ENCODE measurements at places on chromosomes 3 and 15.

- no peak for DNase-seq
Measured at GRCh38 chr3:176905331-176905730, 292.0 kb downstream of the TBL1XR1 start.

GRCh38 chr3:138845181-138845601 lies 10.5 kb upstream of the PIK3CB start:
- DNase-seq = no peak

DNA sequence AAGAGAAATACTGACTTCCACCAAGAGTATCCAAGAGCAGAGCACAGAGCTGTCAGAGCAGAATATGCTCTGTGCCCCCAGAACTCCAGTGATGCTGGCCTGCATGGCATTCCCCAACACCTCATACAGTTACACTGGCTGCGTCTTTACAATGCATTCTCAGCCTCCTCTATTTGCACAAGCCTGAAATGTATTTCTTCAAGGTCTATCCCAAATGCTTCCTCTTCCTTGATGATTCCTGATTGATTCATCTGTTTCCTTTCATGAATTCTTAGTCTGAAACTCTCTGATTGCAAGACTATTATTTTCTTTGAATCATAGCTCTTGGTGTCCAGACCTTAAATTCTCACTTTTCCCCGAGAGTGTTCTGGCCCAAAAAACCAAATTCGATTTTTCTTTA lies 664.7 kb downstream of the MECOM start:
- DNase-seq = no peak

DNA sequence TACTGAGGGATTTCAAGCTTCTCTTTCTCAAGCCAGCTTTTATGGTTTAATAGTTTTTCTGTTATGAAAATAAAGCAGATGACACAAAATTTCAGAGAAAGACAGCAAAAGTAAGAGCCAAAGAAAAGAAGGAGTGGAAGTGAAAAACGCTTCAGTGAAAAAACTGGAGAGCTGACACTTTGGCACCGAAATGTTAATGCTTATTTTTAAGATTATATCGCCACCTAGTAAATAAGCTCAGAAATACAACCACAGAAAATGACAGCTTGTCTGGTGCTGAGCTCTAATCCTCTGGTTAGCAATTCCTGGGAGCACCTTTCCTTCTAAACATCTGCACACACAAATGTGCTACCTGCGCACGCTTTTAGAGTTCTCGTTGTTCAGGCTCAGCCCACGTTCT lies 101.6 kb downstream of the ZPLD1 start:
- no peak for DNase-seq

DNA sequence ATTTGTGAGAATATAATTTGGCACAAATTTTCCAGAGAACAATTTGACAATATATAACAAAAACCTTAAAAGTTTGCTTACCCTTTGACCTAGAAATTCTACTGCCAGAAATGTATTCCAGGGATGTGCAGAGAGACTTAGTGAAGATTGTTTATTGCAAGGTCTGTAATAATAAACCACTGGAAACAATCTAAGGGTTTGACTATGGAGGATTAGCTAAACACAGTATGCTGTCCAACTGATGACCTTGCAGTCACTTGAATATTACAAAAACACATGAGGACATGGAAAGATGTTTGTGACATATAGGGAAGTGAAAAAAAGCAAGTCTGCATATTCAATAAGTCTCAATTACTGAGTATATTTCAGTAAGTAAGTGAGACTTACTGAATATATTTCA lies 48.1 kb upstream of the CDV3 start:
- DNase-seq = no peak

GRCh38 chr3:2870724-2871333 lies 239.3 kb downstream of the IL5RA start:
- no peak for DNase-seq

- no peak for DNase-seq
Measured at GRCh38 chr15:80500021-80500420, 95.8 kb downstream of the ARNT2 start.

DNA sequence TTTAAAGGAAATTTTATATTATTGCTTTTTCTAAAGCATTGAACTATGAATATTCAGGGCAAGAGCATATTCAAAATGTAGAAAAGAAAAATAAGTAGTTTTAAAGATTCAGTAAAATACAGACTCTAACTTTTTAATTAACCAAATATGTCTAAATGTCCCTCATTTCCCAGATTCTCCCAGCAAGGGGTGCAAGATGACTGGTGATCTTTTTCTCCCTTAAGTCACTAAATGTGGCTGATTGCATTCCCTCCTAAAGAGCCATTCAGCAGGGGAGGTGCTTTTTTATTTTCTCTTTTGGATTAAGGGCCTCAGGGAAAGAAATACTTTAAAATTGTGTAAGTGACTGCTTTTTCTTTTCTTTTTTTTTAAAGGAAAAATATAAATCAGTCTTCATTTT lies 406.9 kb downstream of the OXSM start:
- DNase-seq = no peak

GRCh38 chr3:16299746-16300145 lies 34.7 kb downstream of the OXNAD1 start:
- DNase-seq = no peak

DNA sequence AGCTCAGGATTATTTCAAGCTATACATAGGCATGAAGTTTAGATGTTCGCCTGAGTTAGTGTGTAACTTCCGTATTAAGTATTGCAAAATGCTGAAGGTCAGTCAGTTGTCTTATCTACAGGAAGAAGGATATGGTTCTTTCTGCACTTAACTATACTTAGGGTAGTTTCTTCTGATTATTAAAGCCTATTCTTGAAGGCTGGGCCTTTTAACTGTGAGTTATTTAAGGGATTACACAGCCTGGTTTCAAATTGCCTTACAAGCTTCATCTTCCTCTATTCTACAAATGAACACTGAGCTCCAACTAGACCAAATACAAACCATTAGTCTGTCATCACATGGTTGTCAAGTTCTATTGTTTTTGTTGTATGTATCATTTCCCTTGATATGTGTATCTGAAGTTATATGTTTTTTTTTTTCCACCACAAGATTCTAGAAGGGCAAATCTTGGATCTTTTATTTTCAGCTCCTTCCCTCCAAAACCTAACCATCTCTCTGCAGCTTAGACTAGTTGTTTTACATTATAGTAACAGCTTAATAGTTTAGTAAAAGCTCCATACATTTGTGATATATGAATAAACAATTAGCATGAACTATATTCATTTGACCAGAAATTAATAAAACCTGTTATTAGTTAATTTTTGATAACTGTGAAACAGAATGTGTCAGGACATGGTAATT lies 272.9 kb upstream of the KCNMB2 start:
- no peak for DNase-seq

- DNase-seq = no peak
Measured at GRCh38 chr15:38992506-38992905, 427.9 kb upstream of the RASGRP1 start.

- DNase-seq = no peak
Measured at GRCh38 chr3:122920986-122921385, 106.6 kb downstream of the SEMA5B start.

- DNase-seq = no peak
Measured at GRCh38 chr3:47664519-47664918, 85.9 kb upstream of the CSPG5 start.

- no peak for DNase-seq
Measured at GRCh38 chr3:11552289-11553264, 91.1 kb downstream of the VGLL4 start.

DNA sequence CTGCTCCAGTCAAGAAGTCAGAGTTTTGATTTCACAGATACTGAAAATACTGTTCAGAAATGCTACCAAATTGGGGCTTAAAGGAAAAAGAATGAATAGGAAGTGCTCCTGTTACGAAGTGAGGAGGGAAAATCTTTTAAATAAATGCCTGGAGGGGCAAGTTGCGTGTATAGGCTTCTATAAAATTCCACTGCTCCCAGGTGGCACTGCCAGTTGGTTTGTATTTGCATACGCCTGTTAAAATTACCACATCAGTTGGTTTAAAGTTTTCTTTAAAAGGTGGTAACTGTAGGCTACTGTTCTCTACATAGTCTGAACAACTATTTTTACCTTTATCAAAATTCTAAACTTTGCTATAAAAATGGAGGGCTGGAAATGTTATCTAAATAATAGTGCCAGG lies 123.5 kb downstream of the DLG1 start:
- no peak for DNase-seq

- DNase-seq = no peak
Measured at GRCh38 chr15:33234020-33234461, 39.5 kb upstream of the FMN1 start.

- no peak for DNase-seq
Measured at GRCh38 chr3:158330870-158331269, 221.0 kb downstream of the RSRC1 start.

DNA sequence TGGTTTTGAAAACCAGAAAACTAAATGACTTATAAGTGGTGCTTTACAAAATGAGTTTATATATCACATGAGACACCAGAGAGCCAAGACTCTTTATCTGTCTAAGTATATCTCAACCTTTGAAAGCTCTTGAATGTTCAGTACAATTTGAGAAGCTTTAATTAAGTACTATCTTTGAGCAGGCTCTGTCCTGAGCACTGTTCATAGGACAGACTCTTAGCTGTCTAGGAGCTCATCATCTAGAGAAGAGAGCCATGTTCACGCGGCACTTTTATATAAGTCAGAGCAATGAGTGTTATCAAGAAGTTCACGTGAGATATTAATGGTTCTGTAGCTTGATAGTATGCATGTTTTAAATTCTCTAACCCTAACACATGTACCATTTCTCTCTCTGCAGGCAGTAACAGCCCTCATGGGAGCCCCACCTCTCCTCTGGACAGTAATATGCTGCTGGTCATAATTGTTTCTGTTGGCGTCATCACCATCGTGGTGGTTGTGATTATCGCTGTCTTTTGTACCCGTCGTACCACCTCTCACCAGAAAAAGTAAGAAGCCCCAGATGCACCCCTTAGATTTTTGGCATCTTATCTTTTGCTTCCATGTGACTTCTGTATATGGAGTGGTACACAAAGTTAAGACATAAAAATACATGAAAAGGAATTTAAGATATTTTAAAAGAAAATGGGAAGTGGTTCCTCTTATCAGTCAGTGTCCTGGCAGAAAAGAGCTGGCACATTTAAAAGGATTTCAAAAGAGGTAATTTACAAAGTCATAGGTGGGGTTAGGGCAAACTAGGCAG lies 86.0 kb downstream of the HCN4 start:
- no peak for DNase-seq

GRCh38 chr15:73368301-73369136 lies at the start of gene HCN4:
HCN4 (minus strand) TSS chr15:73368958; CDS start chr15:73368270, 688 bp downstream.
- DNase-seq = no peak

GRCh38 chr15:32763295-32763694 lies 45.5 kb downstream of the GREM1 start:
- no peak for DNase-seq

- DNase-seq = no peak
Measured at GRCh38 chr15:88400591-88401250, 66.5 kb downstream of the MRPL46 start.

- no peak for DNase-seq
Measured at GRCh38 chr3:187458921-187459320, 90.7 kb downstream of the RTP4 start.

DNA sequence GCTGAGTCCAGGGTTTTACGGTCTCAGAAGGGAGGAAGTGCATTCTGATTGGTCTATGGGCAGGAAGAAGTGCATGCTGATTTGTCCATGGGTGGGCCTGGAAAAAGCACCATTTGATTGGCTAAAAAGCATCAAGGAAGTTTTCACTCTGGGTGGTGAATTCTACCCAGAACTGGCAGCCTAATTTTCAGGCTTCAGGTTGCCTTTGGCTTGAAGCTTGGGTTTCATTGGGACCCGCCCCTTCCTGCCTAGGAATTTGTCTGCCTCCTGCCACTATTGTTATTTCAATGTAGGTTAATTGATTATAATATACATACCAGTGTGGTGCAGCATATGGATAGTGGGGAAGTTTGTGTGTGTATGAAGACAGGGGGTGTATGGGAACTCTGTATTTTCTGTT lies 1355.9 kb downstream of the SI start:
- DNase-seq = no peak

All from C1 segment of cervical spinal cord (tissue), 14 donors.